ENCODE measurements at places on chromosomes 3 and 15. TPM values are rescaled to one million over a fixed set of nuclear protein-coding genes. Genes with fewer than 3 reads are reported as not detected.

DNA sequence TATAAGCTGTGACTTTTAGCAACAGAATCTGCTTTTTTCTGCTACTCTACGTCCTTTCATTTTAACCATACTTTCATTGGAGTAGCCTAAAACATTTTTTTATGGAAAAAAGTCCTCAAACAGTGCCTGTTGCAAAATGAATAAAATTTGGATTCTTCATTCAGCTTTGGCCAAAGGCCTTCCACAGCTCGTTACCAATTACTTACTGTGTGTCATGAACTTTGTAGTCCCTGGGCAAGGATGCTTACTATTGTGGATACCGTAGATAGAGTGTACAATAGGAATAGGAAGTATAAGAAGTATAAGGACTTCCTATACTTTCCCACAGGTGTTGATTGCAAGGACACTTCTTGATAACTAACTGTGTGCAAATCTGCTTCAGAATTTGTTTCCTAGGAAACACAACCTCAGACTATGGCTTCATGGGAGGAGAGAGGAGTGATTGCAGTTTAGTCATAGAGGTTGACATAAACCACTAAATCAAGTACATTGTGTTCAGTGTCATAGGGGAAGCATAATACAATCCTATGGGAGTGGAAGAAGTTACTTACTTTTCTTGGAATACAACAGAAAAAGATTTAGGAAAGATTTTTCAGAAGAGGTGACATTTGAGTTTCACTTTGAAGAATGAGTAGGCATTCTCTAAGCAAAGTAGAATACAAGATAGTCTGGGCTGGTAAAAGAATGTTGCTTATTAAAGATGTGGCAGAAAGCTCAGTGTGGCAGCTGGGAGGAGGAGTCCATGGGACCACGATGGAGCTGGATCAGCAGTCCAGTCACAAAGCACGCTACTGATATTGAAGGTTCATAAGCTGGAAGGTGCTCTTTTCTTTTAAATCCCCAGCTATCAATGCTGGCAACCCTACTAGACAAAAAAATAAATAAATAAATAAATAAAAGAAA, 309.7 kb upstream of the TPRG1 start:
- H3K4me1 ChIP-seq, result peaks cover 10% of the 10 kb centered on the region
- peaks cover 6% of the 10 kb centered on the region for H3K36me3 ChIP-seq
- no peak overlapping the region for H3K27ac ChIP-seq
- DNase-seq, result no peak
- H3K27me3 ChIP-seq, result no peaks in the 10 kb centered on the region
- no peak overlapping the region for H3K4me3 ChIP-seq

- H3K4me3 ChIP-seq, result no peak overlapping the region
- no peak overlapping the region for H3K27ac ChIP-seq
- no peak for DNase-seq
- H3K36me3 ChIP-seq, result no peaks in the 10 kb centered on the region
- H3K4me1 ChIP-seq, result peaks cover 22% of the 10 kb centered on the region
- no peaks in the 10 kb centered on the region for H3K27me3 ChIP-seq
These were observed 441.3 kb upstream of the THBS1 start for GRCh38 chr15:39139431-39140059.

GRCh38 chr15:28786521-28786920, 61.9 kb downstream of the GOLGA6L7 start:
- no peak overlapping the region for H3K27ac ChIP-seq
- no peak overlapping the region for H3K4me3 ChIP-seq
- no peak for DNase-seq

DNA sequence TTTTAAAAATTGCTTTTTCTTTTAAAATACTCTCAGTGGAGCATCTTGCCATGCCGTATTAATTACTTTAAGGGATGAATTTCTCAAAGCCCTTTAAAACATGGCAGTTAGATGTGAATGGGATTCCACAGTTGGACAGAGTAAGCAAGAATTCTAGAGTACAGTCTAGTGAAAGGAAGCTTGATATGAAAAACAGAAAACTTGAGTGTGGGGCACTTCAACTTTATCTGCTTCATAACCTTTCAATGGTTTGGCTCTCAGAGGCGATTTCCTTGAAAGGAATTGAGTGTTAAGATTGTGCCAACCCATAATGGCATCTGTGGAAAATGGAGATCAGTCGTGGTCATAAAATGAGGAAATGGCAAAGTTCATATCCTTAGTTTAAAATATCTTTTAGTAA, 127.7 kb upstream of the SAMMSON start:
- H3K4me1 ChIP-seq, result no peaks in the 10 kb centered on the region
- H3K27me3 ChIP-seq, result no peaks in the 10 kb centered on the region
- no peak overlapping the region for H3K27ac ChIP-seq
- no peak overlapping the region for H3K4me3 ChIP-seq

GRCh38 chr15:32698773-32699390, 18.9 kb upstream of the GREM1 start:
- no peak overlapping the region for H3K27ac ChIP-seq
- no peak overlapping the region for H3K4me3 ChIP-seq
- no peaks in the 10 kb centered on the region for H3K27me3 ChIP-seq
- no peaks in the 10 kb centered on the region for H3K36me3 ChIP-seq
- no peaks in the 10 kb centered on the region for H3K4me1 ChIP-seq

GRCh38 chr3:23236890-23237289, 33.8 kb downstream of the UBE2E2 start:
- no peak overlapping the region for H3K27ac ChIP-seq
- no peak overlapping the region for H3K4me3 ChIP-seq
- no peak for DNase-seq
- H3K27me3 ChIP-seq, result no peaks in the 10 kb centered on the region
- no peaks in the 10 kb centered on the region for H3K36me3 ChIP-seq
- H3K4me1 ChIP-seq, result no peaks in the 10 kb centered on the region

DNA sequence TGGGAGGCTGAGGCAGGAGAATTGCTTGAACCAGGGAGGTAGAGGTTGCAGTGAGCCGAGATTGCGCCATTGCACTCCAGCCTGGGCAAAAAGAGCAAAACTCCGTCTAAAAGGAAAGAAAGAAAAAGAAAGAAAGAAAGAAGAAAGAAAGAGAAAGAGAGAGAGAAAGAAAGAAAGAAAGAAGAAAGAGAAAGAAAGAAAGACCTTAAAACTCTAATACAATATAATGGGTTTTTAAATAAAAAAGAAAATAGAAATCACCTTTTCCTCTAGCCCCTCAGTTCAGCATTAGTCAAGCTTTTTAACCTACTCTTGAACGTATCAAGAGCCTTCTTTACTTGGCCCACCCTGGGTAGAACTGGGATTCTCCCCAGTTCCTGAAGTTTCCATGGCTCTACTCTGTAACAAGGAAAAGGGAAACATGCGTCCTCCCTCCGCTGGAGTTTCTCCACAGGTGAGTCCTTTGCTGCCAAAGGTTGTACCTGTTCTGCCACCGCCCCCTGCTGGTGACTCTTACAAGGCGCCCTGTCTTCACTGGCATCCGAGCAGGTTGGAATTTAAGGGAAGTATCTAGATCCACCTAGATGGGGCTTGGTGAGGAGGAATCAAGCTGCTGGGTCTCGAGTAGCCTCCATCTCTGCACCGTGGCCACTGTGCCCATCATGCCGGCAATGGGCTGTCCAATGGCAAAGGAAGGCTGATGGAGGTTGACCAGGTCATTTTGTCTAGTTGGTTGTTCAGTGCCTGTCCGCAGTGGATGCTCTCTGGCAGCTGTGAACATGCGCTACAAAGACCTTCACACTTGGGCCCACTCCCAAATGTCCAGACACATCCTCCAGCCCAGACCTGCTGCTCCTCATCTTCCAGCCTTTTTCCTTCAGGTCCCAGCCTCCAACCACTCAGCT, 20.6 kb upstream of the EPHB3 start:
- peak; percentile 67 for DNase-seq
- no peaks in the 10 kb centered on the region for H3K27me3 ChIP-seq
- no peaks in the 10 kb centered on the region for H3K36me3 ChIP-seq

- no peak overlapping the region for H3K4me3 ChIP-seq
- no peaks in the 10 kb centered on the region for H3K27me3 ChIP-seq
- H3K36me3 ChIP-seq, result no peaks in the 10 kb centered on the region
- no peak for DNase-seq
- no peaks in the 10 kb centered on the region for H3K4me1 ChIP-seq
These were observed 24.3 kb downstream of the HERC1 start for GRCh38 chr15:63809452-63809851.

DNA sequence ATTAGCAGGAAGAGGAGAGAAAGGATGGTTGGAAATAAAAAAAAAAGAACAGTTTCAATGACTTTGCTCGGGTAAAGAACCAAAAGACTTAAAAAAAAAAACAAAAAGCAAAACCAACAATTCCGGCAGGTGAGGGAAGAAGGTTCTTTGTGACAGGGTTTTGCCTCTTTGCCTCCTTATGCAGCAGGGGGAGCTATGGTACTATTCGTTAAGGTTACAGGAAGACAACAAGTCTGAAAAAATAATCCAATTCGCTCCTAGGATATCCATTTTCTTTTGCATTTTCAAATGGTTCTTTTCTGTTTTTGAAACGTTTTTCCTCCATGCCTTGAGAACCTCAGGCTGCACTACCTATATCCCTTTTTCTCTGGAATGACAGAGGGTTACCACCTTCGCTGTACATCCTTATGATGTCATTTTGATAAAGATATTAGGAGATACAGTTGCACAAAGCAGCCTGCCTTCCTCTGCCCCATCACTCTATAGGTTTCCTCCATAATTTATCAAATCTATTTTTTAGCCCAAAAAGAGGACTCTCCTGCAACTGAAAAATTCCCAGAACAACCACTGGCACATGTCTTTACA, 55.0 kb downstream of the CFAP20DC start:
- peak; percentile 78 for DNase-seq
- no peak overlapping the region for H3K4me3 ChIP-seq

DNA sequence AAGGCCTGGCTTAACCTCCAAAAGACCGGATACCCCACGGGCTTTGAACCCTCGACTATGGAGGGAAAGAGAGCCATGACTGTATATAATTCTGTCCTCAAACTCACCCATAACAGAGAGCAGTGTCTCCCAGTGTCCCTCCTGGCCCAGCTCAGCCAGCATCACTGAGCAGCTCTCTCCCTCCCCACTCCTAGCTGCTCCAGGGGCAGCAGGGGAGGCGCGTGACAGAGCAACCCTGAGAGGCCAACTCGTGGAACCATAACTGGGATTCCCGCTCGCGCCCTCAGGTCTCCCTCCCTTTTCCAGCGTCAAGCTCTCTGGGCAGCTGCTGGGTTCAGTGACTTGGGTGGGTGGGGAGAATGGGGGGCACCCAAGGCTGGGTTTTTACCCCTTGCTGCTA, 561 bp upstream of the CPLX3 start:
- H3K36me3 ChIP-seq, result no peaks in the 10 kb centered on the region
- no peak overlapping the region for H3K27ac ChIP-seq
- H3K4me3 ChIP-seq, result no peak overlapping the region
- no peaks in the 10 kb centered on the region for H3K27me3 ChIP-seq
- no peak for DNase-seq

GRCh38 chr15:85027033-85027380, 45.4 kb downstream of the PDE8A start:
- H3K36me3 ChIP-seq, result no peaks in the 10 kb centered on the region
- H3K27ac ChIP-seq, result no peak overlapping the region
- no peaks in the 10 kb centered on the region for H3K27me3 ChIP-seq
- no peak for DNase-seq
- H3K4me1 ChIP-seq, result peaks cover 39% of the 10 kb centered on the region
- no peak overlapping the region for H3K4me3 ChIP-seq

DNA sequence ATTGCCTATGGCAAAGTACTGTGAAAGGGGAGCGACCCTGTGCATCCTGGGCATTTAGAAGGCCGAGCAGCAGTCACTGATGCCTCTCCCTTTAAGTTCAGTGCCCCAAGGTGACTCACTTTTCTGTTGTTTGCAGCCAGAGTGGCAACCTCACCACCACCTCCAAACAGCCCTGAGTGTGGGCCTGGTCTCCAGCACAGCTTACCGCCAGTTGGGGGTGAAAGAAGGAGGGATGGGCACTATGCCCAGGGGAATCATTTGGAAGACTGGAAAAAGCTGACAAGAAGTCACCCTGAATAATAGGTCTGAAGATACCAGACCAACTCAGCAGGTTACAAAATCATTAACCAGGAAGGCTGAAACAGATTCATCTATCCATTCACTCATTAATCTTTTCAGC, 571.8 kb downstream of the EPHB1 start:
- no peak overlapping the region for H3K27ac ChIP-seq
- no peak overlapping the region for H3K4me3 ChIP-seq
- H3K4me1 ChIP-seq, result no peaks in the 10 kb centered on the region
- H3K36me3 ChIP-seq, result no peaks in the 10 kb centered on the region
- no peak for DNase-seq

- DNase-seq, result no peak
- no peak overlapping the region for H3K27ac ChIP-seq
- peaks cover 7% of the 10 kb centered on the region for H3K27me3 ChIP-seq
- no peak overlapping the region for H3K4me3 ChIP-seq
- no peaks in the 10 kb centered on the region for H3K36me3 ChIP-seq
These were observed 139.1 kb upstream of the BNIP2 start for GRCh38 chr15:59828263-59828662.

GRCh38 chr3:150396491-150396890, 11.6 kb upstream of the TSC22D2 start:
- H3K36me3 ChIP-seq, result no peaks in the 10 kb centered on the region
- no peaks in the 10 kb centered on the region for H3K27me3 ChIP-seq
- no peak for DNase-seq

- no peaks in the 10 kb centered on the region for H3K27me3 ChIP-seq
- DNase-seq, result no peak
- peaks cover 24% of the 10 kb centered on the region for H3K4me1 ChIP-seq
- no peak overlapping the region for H3K4me3 ChIP-seq
- no peaks in the 10 kb centered on the region for H3K36me3 ChIP-seq
These were observed 37.4 kb downstream of the TM2D3 start for GRCh38 chr15:101614761-101615160.

- H3K27me3 ChIP-seq, result no peaks in the 10 kb centered on the region
- no peak for DNase-seq
- no peak overlapping the region for H3K27ac ChIP-seq
- no peaks in the 10 kb centered on the region for H3K4me1 ChIP-seq
- H3K4me3 ChIP-seq, result no peak overlapping the region
- H3K36me3 ChIP-seq, result no peaks in the 10 kb centered on the region
These were observed 77.9 kb downstream of the NTRK3 start for GRCh38 chr15:88178631-88179030.

DNA sequence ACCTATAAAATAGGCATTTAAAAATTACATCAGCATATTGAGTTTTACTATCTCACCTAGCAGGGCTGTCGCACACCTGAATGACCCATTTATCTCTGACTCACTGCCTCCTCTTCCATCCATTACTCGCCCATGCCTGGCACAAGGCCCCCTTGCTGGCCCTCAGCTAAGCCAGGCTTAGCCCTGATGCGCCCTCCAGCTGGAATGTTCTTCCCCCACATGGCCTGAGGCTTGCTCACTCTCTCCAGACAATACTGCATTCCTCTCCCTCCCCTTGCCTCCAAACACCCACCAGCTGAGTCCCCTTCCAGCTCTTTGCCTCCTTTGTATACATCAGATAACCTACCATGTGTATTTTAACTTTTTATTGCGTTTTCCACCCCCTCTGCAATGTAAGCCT, 7.2 kb downstream of the SH3BP5 start:
- peaks cover 26% of the 10 kb centered on the region for H3K4me1 ChIP-seq
- H3K27ac ChIP-seq, result no peak overlapping the region
- no peak for DNase-seq
- H3K36me3 ChIP-seq, result peaks cover 6% of the 10 kb centered on the region

- peaks cover 2% of the 10 kb centered on the region for H3K4me1 ChIP-seq
- no peak overlapping the region for H3K4me3 ChIP-seq
- H3K27ac ChIP-seq, result no peak overlapping the region
These were observed 375.6 kb upstream of the TPRG1 start for GRCh38 chr3:188796122-188796631.

- no peaks in the 10 kb centered on the region for H3K36me3 ChIP-seq
- H3K27me3 ChIP-seq, result no peaks in the 10 kb centered on the region
These were observed 51.4 kb upstream of the RNF7 start for GRCh38 chr3:141686466-141687291.

IGF2BP2 gene
- 7.8 TPM for polyA plus RNA-seq

RPP25 gene
- 10.0 TPM for polyA plus RNA-seq

ARGFX gene
- polyA plus RNA-seq, result not detected

CPLX3 gene
- polyA plus RNA-seq, result 0.10 TPM

TAGLN3 gene
- 2.3 TPM for polyA plus RNA-seq

AADAC gene
- 7.3 TPM for polyA plus RNA-seq

CELF6 gene
- 3.4 TPM for polyA plus RNA-seq

Data from lung (tissue), 17 donors.